ENCODE measurements at places on chromosomes 7 and 10. TPM values are rescaled to one million over a fixed set of nuclear protein-coding genes. Genes with fewer than 3 reads are reported as not detected.
A peak's percentile ranks its signal among the peaks of the same experiment; 100 is the strongest.

DNA sequence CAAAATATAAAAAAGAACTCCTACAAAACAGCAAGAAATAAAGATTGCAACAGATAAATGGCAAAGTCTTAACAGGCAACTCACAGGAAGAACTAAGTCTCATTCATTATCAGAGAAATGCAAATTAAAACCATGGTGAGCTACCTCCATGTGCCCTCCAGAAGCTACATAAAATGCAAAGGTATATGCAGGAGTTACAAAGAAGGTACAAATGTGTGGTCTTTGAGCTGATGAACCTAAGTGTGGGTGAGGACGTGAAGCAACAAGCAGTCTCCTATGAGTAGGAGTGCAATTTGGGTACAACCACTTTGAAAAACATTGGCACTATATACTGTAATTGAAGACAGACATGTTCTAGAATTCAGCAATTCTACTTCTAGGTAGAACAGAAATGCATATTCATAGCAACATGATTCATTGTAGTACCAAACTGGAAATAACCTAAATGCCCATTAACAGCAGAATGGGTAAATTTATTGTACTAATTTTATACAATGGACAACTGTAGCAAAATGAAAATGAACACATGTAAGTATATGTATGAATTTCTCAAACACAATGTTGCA, 61.6 kb upstream of the KCNMA1 start:
- H3K4me3 ChIP-seq, result no peak overlapping the region
- no peak overlapping the region for H3K27ac ChIP-seq

- no peaks in the 10 kb centered on the region for H3K36me3 ChIP-seq
- no peaks in the 10 kb centered on the region for H3K27me3 ChIP-seq
- H3K27ac ChIP-seq, result no peak overlapping the region
Observed at GRCh38 chr10:65670087-65670486, 1255.7 kb upstream of the LRRTM3 start.

DNA sequence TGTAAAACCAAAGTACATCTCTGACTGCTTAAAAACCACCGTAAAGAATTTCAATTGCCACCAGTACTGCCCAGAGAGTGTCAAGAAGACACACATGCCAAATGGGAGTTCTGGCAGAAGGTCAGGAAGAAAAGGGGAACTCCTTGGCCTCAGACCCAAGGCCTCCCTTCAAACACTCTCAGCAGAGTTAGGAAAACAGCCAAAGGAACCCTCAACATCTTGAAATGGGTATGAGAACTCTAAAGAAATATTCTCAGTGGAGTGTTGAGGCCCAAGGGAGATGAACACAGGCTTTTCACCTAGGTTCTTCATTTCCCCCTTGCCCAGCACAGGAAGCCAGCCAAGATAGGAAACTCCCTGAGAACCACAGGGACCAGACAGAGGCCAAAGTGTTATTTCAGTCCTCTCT, 96.1 kb upstream of the ASAH2 start:
- no peaks in the 10 kb centered on the region for H3K4me1 ChIP-seq
- peaks cover 8% of the 10 kb centered on the region for H3K36me3 ChIP-seq
- H3K27ac ChIP-seq, result no peak overlapping the region
- no peak overlapping the region for H3K4me3 ChIP-seq
- no peak for DNase-seq
- no peaks in the 10 kb centered on the region for H3K27me3 ChIP-seq

GRCh38 chr10:59266321-59266720, 89.9 kb downstream of the PHYHIPL start:
- DNase-seq, result no peak
- no peaks in the 10 kb centered on the region for H3K27me3 ChIP-seq
- peaks cover 51% of the 10 kb centered on the region for H3K36me3 ChIP-seq
- H3K4me3 ChIP-seq, result no peak overlapping the region

DNA sequence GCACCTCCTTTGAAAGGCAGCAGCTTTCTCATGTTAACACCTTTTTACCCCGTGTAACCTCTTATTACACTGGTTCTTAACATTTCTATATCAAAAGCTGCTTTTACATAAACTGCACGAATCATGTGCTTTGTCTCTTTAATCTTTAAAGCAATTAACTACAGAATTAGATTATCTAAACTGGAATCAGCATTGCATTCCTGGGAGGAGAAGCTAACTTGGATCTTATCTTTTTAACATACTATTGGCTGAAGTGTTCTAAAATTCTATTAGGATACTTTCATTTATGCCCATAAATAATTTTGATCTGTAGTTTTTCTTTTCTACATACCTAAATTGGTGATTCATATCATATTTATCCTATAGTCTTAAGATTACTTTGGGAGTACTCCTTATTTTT, 428.4 kb upstream of the IGFBP3 start:
- H3K4me1 ChIP-seq, result no peaks in the 10 kb centered on the region
- H3K36me3 ChIP-seq, result no peaks in the 10 kb centered on the region
- DNase-seq, result no peak
- H3K4me3 ChIP-seq, result no peak overlapping the region
- H3K27me3 ChIP-seq, result no peaks in the 10 kb centered on the region

DNA sequence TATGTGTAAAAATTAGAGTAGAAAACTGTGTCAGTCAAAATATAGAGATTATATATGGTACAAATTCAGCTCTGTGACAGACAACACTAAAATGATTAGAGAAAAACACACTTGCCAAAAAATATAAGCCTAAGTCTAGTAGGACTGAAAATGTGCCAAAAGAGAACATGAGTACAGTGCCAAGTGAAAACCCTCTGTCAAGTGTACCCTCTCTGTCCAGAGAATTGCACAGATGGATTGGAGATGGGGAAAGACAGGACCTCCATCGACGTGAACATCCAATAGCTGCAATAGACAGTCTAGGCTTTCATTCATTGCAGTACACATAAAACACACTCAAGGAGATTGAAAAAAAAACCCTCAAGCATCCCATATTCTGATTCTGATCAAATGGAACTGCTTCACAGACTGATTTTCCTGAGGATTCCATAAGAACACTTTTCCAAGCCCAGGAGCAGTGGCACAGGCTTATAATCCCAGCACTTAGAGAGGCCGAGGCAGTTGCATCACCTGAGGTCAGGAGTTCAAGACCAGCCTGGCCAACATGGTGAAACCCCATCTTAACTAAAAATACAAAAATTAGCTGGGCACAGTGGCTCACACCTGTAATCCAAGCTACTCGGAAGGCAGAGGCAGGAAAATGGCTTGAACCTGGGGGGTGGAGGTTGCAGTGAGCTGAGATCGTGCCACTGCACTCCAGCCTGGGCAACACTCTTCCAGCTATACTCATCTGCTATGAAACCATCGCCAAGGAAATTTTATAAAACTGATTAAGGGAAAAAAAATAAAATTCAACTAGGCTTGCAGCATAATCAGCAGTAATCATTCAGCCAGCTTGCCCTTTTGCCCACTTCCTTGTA, 110.0 kb upstream of the TRIM24 start:
- no peaks in the 10 kb centered on the region for H3K4me1 ChIP-seq
- no peak overlapping the region for H3K4me3 ChIP-seq
- H3K27ac ChIP-seq, result no peak overlapping the region
- no peaks in the 10 kb centered on the region for H3K27me3 ChIP-seq

DNA sequence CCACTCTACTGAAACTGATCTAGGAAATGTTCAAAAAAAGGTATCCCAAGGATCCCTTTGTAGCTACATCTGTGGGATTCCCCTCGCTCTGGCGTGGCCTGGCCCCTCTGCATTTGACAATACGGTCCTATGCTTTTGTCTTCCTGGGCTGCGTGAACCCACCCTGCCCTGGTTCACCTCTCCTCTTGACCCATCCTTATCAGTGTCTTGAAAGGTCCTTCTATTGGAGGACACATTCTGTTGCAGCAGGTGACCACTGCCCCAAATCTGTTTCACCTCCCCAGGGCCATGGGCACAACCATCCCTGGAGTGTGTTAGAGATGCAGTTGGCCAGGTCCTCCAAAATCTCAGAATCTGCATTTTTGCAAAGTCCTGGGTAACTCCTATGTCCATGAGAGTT, 100.8 kb downstream of the EGFR start:
- no peaks in the 10 kb centered on the region for H3K36me3 ChIP-seq
- no peaks in the 10 kb centered on the region for H3K4me1 ChIP-seq
- DNase-seq, result no peak
- H3K27ac ChIP-seq, result no peak overlapping the region
- no peak overlapping the region for H3K4me3 ChIP-seq

DNA sequence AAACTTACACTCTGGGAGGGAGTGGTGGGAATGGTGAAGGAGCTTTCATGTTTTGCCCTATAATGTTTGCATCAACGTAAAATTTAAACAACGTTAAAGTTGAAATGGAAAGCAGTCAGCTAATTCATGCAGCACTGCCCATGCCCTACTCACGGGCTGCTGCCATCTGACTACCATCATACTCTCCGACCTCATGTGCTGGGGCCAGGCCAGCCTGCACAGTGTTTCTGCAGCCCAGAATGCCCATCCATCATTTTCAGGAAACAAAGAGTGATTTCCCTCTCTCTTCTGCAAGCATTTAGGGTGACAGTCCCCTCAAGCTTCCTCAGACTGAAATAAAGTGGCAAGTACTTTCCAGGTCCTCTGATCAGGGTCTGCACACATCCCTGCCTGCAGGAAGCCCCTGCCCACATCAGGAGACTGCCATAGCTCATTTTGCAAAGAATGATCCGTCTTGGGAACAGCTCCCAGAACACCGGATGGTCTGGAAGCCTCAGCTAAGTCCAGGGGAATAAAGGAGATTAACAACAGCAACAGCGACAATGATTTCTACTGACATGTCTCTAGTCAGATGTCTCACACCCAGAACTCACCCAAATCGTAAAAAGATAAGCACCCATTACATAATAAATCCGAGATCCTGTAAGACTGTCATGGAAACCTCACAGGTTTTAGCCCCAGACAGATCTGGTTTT, 40.3 kb downstream of the ARHGAP22 start:
- peak; percentile 25 for DNase-seq
- no peaks in the 10 kb centered on the region for H3K36me3 ChIP-seq
- H3K27ac ChIP-seq, result no peak overlapping the region
- H3K4me1 ChIP-seq, result no peaks in the 10 kb centered on the region
- no peaks in the 10 kb centered on the region for H3K27me3 ChIP-seq
- no peak overlapping the region for H3K4me3 ChIP-seq

DNA sequence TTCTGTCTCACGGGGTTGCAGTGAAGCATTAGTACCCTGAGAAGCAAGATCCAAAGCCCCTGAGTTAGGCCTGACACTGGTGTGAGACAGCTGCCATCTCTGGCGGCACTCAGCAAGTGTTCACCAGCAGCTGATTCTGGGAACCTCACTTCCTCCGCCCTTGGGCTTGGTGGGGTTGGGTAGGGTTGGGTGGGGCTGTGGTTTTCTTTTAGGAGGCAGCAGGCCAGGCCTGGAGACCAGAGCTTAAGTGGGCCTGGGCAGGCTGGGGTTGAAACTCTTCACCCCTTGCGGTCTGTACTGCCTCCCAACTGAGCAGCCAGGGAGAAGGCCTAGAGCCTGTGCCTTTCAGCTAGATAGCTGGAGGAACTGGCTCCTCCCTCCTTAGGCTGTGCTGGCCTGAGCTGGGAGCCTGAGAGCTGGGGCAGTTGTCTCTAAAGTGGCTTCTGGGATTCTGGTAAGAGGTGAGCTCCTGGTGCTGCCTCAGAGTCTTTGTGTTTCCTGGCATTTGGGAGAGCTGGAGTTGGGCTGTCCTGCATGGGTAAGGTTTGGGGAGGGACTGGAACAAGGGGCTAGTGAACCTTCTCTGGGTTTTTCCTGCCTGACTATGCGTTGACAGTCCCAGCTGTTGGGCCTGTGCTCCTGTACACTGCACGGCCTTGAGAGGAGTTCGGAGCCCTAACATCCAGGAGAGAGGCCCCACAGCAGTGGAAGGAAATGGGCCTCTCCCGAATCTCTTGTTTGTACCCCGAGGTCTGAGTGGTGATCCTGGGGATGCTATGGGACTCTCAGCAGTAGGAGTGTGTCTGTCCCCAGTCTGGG, 5.1 kb downstream of the TSPAN14 start:
- peaks cover 11% of the 10 kb centered on the region for H3K36me3 ChIP-seq
- no peaks in the 10 kb centered on the region for H3K27me3 ChIP-seq
- no peak overlapping the region for H3K4me3 ChIP-seq
- peak overlapping the region; percentile 1 for H3K27ac ChIP-seq
- peak; percentile 80 for DNase-seq

DNA sequence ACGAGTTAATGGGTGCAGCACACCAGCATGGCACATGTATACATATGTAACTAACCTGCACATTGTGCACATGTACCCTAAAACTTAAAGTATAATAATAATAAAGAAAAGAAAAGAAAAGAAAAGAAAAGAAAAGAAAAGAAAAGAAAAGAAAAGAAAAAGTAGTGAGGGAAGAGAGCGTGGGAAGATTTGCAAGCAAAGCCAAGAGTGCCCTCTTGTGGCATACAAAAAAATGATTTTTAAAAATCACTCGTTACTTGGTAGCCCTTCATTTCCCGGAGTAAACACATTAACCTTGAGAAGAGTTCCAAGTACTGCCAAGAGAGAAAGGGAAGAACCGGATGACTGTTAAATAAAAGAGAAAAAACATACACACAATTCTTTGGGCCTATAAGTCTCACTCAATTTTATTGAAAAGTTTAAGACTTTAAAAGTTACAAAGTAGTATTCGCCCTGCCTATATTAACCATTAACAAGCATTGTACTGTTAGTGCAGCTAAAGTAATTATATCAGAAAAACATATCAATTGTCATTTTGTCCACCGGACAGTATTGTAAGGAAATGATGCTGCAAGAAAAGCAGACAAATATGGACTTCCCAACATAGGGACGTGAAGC, 6.2 kb upstream of the CH25H start:
- no peaks in the 10 kb centered on the region for H3K4me1 ChIP-seq
- H3K4me3 ChIP-seq, result no peak overlapping the region
- H3K27me3 ChIP-seq, result peaks cover 34% of the 10 kb centered on the region
- DNase-seq, result no peak
- no peaks in the 10 kb centered on the region for H3K36me3 ChIP-seq

GRCh38 chr10:8229153-8229552, 174.7 kb downstream of the GATA3 start:
- H3K36me3 ChIP-seq, result no peaks in the 10 kb centered on the region
- no peak overlapping the region for H3K27ac ChIP-seq

DNA sequence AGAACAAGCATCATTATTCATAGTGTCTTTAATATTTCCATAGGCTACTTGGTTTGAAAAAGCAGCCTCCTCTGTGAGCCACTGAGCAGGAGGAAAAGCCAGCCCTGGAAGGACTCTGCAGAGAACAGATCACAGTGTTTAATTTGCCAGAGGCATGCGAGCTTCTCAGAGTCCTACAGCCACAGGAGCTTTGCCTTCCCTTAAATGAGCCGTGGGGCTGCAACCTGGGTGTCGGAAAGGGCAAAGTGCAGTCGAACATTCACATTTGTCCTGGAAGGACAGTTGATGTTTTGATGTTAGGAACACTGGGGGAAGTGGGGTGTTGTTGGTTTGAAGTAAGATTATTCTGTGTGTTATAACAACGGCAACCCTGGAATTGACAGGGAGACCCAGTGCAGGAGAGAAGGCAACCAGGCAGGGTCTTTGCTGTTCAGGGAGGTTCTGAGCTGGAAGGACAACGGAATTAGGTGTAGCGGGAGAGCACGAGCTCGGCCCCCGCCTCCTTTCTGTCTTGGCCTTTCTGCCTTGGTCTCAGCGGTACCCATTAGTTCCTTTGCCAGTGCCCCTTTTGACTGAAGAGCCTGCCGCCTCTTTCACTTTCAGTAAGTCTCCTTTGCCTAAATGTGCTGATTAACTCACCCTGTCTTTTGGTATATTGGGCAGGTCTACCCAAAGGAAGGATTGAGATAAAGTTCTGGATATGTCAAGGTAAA, 192.3 kb upstream of the PITRM1 start:
- H3K4me1 ChIP-seq, result no peaks in the 10 kb centered on the region
- H3K27me3 ChIP-seq, result no peaks in the 10 kb centered on the region
- H3K4me3 ChIP-seq, result no peak overlapping the region
- DNase-seq, result no peak

Gene CALN1
- total RNA-seq, result 4.3 TPM

Gene SSC4D
- 21.9 TPM for total RNA-seq

Gene OR2A12
- not detected for total RNA-seq

Gene ADAP1
- 6.4 TPM for total RNA-seq

Gene COL13A1
- 25.2 TPM for total RNA-seq

Gene C7orf33
- total RNA-seq, result not detected

Gene NODAL
- total RNA-seq, result 19.2 TPM

Gene CPED1
- 0.28 TPM for total RNA-seq
